ENCODE measurements at places on chromosomes 6 and 20.

GRCh38 chr6:146028252-146028795 lies 538 bp upstream of the GRM1 start:
- no peak for ATAC-seq

DNA sequence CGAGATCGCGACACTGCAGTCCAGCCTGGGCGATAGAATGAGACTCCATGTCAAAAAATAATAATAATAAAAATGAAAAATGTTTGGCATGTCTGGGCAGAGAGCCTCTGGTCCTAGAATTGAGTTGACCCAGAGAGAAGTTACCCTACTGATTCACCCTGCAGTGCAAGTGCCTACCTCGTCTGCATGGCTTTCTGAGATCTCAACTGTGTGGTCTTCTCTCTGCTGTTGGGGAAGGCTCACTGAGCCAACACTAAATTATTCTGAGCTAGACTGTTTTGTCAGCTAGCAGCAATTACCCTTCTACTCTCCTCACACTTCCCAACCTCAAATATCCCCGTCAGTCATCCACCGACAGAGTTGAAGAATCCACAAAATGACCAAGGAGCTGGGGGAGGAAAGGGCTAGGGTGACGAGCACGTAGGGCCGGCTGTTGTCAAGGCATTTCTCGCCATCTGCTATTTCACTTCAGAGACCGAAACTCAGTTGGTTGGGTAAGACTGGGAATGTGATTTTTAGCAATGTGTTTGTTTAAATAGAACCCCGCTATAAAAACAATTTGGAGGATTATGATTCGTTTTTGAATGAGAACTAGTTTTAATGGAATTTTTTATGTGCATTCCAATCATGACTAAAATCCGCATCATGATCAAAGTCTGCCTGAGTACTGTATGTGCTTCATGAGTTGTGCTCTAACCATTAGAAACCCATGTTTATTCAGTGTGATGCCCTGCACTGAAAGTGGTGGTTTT lies 9.4 kb downstream of the MAS1 start:
- no peak for ATAC-seq

DNA sequence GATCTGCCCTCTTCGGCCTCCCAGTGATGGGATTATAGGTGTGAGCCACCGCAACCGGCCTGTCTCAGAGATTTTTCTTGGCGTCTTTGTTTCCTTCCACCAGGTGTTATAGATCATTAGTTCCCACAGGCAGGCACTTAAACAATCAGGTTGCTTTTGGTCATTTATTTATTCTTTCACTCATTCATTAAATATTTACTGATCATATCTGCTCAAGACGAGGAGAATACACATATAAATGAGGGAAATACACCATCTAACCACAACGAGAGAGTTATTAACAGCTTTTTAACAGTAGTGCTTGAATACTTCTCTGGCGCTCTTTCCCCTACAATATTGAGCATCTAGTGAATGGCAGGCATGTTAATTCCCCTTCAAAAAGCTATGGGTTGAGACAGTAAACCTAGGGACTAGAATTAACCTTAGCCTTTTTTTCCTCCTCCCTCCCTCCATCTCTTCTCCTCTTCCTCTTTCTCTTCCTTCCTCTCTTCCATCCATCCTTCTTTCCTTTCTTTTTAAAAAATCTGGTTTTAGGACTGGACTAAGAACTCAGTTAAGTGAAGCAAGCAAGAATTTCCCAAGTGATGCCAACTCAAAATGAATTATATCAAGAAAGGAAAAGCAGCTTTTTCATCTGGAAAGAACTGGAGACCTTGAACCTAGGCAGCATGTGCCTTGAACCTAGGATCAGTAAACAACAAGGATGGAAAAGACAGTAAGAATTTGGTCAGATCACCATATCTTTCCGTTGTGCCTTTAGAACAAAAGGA lies 41.1 kb upstream of the RFPL4B start:
- no peak for ATAC-seq

DNA sequence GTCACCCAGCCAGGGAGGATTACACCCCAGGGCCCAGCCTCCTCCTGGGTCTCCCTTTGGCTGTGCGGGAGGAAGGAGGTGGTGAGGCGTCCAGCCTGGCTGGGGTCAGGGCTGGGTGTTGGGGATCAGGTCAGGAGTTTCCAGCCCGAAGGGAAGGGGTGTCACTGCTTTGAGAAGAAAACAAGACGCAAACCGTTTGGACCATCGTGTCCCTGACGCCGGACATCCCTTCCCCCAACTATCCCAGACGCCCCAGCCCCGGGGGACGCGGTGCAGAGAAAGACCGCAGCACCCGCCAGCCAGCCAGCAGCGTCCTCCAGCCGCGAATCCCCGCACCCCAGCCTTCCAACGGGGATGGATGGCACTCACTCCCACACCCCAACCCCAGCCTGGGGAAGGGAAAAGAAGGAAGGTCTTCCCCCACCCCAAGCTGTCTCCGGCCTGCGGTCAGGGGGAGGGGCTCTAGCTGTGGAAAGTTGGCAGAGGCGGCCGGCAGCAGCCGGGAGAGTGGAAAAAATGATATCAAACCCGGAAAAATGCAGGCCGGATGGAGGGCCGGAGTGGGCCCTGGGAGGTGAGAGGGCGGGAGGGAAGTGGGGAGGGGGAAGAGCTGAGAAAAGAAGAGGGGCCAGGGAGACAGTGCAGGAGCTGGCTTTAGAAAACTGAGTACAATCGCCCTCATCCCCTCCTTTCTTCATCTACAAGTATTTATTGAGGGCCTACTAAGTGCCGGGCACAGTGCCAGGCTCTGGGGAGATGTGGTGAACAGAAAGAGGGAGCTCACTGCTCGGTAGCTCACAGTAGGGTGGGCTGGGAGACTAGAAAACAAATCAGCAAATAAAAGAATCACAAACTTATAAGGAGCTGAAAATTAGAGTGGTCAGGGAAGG lies 10.6 kb downstream of the REM1 start:
- ATAC-seq = no peak

All from stimulated activated memory B cell treated with anti-CD40 and anti-IgM and Interleukin-4, amounts not matched to agents 10 μg/mL and 1 μg/mL and 100 μg/mL, for 72 hours (primary cell).